ENCODE measurements at places on chromosomes 3 and 15.

DNA sequence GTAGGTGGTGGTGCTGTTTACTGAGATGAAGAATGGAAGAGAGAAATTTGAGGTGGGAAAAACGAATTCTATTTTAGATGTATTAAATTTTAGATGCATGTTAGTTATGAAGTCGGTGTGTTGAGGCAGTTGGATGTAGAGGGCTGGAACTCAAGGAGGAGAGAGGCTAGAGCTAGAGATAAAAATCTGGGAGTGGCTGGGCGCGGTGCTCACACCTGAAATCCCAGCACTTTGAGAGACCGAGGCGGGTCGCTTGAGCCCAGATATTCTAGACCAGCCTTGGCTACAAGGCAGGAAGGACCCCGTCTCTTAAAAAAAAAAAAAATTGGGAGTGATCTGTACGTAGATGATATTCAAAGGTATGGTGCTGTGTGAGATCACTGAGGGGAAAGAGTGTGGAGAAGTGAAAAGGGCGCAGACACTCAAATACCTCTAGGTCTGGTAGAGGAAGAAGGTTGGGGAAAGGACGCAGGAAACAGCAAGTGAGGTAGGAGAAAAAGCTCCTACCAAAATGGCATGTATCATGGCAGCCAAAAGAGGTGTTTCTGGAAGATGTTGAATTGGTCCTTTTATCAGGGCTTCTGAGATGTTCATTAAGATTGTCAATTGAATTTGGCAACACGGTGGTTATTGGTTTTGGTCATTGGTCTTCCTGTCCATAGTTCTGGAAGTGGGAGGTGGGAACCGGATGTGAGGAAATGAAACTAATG, 1.8 kb downstream of the YEATS2 start:
- no peak for DNase-seq

- no peak for DNase-seq
Measured at GRCh38 chr3:52847726-52848125, 12.9 kb upstream of the MUSTN1 start.

GRCh38 chr3:24377218-24377993, 117.2 kb downstream of the THRB start:
- DNase-seq, result no peak

GRCh38 chr3:124976383-124976782, 41.8 kb upstream of the MUC13 start:
- DNase-seq, result no peak

DNA sequence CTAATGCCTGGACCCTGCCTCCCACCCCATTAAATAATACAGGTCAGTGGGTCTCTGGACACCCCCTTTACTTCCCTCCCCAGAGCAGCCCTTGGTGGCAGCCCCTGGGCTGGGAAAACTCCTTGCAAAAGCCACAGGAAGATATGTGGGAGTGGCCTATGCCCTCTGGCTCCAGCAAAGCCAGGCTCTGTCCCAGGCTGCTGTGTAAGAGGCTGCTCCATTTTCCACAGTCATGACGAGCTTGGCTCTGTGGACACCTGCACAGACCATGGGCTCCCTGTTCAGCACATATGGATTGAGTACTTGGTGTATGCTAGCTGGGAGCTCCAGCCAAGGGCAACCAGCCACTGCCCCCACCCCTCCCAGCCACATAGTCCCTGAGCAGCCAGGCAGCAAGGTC, 13.0 kb downstream of the CACNA2D2 start:
- DNase-seq, result no peak

DNA sequence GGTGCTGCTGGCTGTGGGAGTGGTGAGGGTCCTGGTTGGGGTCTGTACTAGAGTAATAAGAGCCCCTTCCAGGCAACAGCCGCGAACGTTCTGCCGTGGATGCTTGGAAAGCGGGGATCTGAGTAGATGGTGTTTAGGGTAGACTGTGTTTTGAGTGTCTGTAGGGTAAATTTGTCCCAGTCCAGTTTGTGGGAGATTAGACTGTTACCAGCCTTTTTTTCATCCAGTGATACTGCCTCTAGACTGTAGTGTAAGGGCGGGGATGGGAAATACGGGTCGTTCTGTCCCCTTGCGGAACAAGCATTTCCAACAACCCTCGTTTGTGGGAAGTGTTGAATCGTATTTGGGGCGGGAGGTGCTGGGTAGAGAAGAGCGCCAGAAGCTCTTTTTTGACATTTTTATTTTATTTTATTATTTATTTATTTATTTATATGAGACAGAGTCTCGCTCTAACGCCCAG, 424 bp downstream of the HAUS2 start:
- no peak for DNase-seq

DNA sequence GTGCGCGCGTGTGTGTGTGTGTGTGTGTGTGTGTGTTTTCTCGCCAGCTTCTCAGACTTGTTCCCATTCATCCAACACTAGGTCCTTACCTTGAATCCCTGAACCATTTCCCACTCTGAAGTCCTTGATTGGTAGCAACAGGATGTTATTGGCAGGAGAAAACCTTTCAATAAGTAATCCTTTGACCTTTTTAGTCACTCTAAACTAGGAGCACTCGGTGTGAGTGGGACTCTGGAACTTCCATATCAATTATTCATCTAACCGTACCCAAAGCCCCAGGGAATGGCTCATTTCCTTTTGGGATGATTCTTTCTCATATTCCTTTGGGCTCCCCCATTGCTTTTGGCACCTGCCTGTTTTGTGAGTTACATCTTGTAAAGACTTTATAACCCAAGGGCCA, 140.2 kb upstream of the SPRED1 start:
- no peak for DNase-seq

GRCh38 chr15:65837301-65838294, 31.7 kb upstream of the RAB11A start:
- DNase-seq, result no peak

- DNase-seq, result peak; percentile 35
Measured at GRCh38 chr3:127787571-127788365, 34.5 kb downstream of the MGLL start.

GRCh38 chr15:59867086-59867855, 136.8 kb upstream of the FOXB1 start:
- no peak for DNase-seq

DNA sequence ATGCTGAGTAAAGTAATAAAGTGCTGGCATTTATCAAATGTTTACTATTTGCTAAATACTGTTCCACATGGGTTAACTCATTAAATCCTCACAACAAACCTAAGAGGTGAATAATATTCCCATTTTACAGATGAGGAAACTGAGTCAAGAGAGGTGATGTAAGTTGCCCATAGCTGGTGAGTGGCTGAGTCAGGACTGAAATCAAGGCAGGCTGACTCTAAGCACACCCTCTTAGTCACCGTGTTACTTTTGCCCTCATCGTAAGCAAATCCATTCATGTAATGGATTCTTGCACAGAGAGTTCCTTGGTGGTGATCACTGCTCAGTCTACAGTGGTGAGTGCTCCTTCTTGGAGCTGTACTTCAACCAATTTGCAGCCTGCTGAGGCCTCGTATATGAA, 28.9 kb upstream of the PTX3 start:
- no peak for DNase-seq

DNA sequence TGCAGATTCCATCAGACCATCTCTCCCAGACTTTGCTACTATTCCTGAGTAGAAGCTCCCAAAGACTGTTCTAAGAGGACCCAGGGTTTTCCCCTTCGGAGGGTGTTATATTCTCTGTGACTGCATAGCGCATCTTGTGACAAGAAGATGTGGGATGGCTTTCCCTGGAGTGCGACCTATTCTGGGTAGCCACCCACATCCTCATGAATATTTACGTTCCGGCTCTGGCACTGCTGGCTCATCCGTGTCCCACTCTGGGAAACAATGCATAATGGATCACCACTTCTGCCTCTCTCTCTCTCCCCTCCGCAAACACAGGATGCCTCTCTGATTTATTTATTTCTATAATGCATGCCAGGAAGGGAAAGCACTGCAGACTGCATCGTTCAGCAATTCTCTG, 166.1 kb downstream of the PYDC2 start:
- DNase-seq, result no peak

DNA sequence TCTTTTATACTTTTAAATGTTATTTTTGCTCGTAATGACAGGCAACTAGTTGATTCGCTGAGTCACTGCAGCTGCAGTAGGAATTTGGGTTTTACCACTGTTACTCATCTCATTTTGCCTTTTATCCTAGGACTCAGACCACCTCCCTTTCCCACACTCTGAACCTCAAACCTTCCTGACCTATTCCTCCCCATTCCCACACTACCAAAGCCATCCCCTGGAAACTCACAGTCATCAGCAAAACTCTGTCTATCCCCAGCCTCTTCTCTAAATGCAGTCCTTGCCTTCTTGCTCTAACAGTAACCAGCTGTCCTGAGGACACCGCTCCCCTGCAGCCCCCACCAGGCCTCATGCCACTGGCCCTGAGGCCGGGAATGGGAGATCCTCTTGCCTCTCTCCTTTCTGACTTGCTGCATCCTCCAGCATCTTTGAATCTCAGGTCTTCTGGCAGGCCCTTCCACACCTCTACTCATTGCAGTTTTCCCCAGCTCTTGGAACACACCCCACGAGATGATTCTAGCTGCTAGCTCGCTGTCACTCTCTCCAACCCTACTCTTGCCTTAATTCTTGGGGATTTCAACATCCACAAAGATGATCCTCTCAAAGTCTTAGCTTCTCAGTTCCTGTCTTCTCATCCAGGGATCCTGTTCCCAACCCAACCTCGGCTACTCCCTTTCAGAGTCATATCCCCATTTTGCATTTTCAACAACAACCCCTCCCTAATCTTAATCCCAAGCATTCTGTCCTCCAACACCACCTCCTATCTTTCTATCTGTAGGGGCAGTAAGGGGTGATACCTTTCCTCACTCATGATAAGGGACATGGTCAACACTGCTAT, 55.9 kb upstream of the C3orf80 start:
- DNase-seq, result no peak

DNA sequence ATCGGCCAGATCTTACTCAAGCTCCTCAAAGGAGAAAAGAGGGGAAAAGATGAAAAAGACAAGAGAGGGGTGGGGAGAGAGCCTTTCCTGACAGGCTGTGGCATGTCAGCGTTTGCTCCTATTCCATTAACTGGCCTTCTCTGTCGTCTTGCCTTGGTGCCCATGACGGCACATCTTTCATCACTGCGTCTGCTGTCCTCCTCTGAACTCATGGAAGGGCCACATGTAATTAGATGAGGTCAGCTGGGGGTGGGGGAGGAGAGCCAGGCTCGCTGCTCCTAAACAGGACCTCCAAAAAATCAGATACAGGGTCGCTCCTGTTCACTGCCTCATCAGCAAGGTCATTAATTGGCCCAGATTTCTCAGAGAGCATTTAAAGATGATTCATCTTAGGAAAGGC, 49.7 kb downstream of the LRTM1 start:
- no peak for DNase-seq

GRCh38 chr3:150302246-150302645, 105.9 kb upstream of the TSC22D2 start:
- no peak for DNase-seq

DNA sequence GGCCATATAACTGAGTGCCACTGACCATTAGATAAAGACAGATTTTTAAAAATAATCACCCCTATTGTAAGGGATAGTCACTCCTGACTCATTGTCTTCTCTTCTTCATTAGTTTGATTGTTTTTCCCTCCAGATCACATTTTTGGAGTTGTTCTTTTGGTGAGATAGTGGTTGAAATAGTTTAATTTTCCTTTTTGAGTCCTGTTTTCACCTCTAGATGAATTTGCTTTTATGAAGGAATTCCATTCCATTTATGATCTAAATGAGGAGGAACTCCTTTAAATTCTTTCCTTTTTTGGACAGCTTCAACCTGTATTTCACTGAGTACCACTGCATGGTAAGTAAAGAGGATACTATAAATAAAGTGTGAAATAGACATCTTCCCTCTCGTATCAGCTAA, 112.4 kb downstream of the GREM1 start:
- no peak for DNase-seq

DNA sequence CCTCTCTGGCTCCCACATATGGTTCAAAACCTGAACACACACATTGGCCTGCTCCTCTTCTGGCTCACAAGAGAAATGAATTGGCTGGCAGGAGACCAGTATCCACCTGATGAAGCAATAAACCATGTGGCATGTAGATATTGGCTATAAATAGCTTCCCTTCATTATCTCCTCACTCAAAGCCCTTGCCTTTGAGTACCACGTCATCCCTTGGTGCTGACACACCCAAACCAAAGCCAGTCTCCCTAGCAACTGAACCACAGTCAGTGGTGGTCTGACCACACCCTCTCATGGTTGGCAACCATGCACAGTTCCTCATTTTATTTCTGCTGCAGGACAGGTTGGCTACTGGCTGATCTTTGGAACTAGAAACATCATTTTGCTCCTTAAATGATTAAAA, 98.8 kb downstream of the ZNF621 start:
- DNase-seq, result peak; percentile 85

DNA sequence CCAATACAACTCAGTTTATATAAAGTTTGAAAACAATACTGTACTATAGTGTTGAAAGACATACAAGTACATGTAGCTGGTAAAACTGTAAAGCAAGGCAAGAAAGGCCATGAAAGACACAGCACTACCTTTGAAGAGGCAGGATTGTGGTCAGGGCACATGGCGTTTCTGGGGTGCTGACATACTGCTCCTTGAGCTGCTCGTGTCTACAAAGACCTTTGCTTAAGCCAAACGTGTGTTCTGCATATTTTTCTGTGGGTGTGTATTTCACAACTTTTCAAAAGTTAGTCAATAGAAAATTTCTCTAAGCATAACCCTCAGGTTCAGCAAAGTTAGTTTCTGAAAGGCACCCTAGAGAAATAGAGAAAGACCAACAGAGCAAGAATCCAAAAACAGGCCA, 14.1 kb upstream of the TOPAZ1 start:
- no peak for DNase-seq

- DNase-seq, result no peak
Measured at GRCh38 chr3:106176734-106177133, 307.9 kb upstream of the CBLB start.

- no peak for DNase-seq
Measured at GRCh38 chr3:37762698-37763097, 99.0 kb upstream of the CTDSPL start.

GRCh38 chr3:180680097-180680430, 775 bp upstream of the CCDC39 start:
- no peak for DNase-seq

- peak; percentile 25 for DNase-seq
Measured at GRCh38 chr15:92608866-92609700, 46.5 kb downstream of the FAM174B start.

- peak; percentile 63 for DNase-seq
Measured at GRCh38 chr15:53586799-53587198, 172.7 kb downstream of the WDR72 start.

- DNase-seq, result no peak
Measured at GRCh38 chr15:80467311-80467714, 63.1 kb downstream of the ARNT2 start.

- no peak for DNase-seq
Measured at GRCh38 chr15:69852916-69853315, 244.8 kb downstream of the TLE3 start.

GRCh38 chr15:58457466-58457965, 25.7 kb downstream of the LIPC start:
- no peak for DNase-seq

- peak; percentile 42 for DNase-seq
Measured at GRCh38 chr15:29131840-29132420, 137.7 kb downstream of the NSMCE3 start.

GRCh38 chr15:25789211-25789610, 73.9 kb downstream of the ATP10A start:
- DNase-seq, result no peak
